ENCODE measurements at places on chromosomes 12 and 14.

DNA sequence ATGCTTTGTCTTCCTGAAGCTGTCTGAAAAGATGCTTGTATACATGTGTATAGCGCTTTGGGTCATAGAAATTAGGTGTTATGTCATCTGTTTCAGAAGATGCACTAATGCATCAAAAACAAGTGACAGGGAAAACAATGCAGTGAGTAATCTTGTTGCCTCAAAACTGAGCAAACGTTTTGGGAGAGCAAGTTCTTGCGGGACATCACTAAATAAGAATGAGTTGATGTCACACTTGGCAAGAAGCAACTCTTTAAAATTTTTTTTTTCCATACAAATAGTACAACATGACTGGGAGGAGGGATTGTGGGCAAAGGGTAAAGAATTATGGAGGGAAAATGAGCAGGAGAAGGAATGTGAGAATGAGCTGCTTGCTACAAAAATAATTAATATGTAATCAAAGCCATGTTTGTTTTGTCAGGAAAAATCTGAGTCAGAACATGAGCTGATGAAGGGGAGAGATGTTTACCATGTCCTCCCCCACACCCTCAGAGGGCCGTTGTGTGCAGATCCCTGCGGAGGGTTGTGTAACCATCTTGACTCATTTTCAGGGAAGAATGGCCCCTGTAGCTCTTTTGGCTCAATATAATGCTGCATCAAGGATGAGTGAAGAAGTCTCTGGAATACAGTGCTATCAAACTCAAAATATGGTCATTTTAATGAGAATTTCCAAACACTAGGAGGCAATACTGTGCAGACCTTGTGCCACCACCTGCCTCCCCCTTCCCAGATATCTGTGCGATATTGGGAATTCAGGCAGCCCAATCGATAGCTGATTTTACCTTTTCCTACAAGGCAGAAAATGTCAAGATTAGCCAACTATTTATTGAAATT is 41.4 kb downstream of the BORCS5 start:
- no peak for DNase-seq

- DNase-seq = no peak
Measured at GRCh38 chr14:23435543-23436326, at the start of gene MYH7. MYH7 (minus strand) TSS chr14:23435660; CDS start chr14:23433732, 1,928 bp downstream.

- no peak for DNase-seq
Measured at GRCh38 chr14:61742371-61742770, 19.8 kb upstream of the SNAPC1 start.

DNA sequence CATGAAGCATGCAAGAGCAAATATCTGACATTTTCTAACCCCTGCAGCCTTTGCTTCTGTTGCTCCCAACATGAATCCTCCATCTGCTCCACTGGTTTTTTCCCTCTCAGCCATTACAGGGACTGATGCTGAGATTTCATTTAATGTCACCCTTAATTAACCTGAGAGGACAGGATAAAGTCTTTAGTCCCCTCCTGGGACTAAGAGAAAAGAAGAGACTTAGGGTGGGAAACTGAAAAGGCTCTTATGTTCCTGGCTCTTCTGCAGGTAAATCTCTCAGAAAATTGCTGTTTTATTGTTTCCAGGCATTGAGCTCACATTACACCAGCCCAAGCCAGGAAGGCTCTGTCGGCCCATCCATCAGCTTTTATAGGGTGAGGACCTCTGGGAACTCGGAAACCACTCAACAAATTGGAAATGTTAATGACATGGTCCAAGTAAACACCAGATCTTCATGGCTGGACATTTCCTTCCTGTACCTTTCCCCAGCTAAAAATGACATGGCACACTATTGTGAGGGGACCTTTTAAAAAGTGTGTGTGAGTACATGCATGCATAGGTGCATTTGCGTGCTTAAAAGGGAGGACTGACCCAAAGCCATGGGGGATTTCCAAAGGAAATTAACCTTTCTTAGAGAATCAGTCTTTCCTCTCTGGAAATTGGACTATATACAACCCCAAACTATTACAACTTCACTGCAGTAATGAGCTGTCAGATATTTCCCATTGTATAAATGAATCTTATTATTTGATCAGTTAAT is 408.1 kb upstream of the TMTC1 start:
- DNase-seq = no peak

DNA sequence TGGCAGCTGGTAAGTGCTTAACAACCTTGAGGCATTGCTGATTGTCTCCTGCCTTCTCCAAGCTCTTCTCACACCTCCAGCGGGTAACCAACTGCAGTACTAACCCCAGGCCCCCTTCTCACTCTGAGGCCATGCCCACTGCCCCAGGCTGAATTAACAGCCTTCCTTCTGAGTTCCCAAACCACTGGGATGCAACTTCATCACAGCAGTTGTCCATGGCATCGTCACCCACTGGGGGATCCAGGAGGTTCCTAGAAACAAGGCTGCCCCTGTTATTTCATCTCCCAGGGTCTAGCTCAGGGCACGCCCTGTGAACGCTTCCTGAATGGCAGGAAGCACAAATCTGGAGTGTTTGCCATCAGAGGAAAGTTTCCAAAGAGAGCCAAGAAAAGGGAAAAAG is 58.0 kb downstream of the SYNE3 start:
- DNase-seq = no peak

DNA sequence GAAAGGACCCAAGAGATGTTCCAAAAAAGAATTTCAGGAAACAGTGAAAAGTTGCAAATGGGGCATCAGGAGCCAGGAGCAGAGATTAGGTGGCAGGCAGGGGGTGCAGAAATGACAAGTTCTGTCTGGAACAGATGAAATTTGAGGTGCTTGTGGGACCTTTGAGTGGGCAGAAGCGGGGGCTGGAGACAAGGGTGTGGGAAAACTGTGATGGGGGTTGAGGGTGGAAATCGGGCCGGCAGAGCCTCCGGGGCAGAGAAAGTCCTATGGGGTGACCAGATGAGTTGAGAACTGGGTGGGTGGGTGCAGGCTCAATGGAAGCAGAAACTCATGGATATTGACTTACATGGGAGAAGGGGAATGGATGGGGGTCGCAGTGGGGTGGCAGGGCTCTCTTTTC is 1.6 kb upstream of the NR4A1 start:
- no peak for DNase-seq

GRCh38 chr12:1591034-1591433 is 3.3 kb downstream of the FBXL14 start:
- no peak for DNase-seq

DNA sequence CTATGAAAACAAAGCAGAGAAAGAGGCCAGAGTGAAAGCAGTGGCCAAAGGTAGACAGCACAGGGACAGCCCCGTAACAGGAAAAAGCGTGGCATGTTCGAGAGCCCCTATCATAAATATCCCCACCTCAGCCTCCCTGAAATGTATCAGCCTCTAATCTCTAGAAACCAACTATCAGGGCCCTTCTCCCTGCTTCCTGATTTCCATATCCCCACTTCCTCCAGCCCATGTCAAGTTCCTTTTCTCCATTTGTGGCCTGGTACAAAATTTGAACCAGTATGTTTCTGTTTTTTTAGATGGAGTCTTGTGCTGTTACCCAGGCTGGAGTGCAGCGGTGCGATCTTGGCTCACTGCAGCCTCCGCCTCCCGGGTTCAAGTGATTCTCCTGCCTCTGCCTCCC is 16.9 kb downstream of the DEPDC4 start:
- DNase-seq = no peak

DNA sequence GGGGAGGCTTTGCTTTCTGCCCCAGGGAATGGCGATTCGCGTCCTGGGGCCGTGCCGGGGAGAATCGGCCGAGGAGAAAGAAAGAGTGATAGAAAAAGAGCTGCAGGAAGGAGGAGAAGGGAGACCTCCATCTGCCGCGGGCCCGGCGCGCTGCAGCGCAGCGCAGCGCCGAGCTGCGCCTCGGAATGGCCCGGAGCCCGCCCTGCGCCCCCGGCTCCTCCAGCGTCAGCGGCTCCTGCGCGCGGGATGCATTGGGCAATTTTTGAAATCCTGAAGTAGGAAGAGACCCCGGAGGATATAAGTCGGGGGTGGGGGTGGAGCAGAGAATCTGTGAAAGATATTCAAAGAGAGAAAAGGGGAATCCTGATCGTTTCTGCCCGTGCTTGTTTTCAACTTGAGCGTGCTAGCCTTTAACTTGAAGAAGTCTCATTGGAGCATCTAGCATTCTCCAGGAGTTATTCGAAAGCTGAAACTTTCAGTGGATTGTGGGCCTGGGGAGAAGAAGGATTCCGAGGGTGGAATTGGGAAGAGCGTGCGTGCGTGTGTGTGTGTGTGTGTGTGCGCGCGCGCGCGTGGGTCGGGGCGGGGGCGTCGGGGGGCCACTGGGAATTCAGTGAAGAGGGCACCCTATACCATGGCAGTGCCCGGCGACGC is 441 bp downstream of the PDE3A start:
- DNase-seq = no peak
